ENCODE measurements at places on chromosomes 6 and 20.

- DNase-seq = no peak
Measured at GRCh38 chr6:51411496-51412125, 592.9 kb downstream of the TFAP2B start.

DNA sequence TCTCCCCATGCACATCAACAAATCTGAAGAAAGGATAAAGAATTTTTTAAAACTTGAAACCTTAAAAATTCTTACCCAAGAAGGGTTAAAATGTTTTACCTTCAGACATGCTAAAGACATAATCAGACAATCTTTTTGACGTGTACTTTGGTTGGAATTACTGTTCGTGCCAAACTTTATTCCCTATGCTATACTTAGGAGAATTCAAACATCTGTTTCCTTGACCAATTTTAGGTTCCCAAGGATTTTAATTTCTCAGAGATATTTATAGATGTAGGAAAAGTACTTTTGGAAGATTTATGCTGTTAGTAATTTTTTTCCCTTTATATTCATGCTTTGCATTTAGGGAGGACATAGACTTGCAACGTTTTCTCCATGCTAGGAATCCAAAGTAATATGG lies 108.4 kb downstream of the AFG1L start:
- no peak for DNase-seq

- DNase-seq = no peak
Measured at GRCh38 chr6:10418361-10418861, 3.5 kb upstream of the TFAP2A start.

DNA sequence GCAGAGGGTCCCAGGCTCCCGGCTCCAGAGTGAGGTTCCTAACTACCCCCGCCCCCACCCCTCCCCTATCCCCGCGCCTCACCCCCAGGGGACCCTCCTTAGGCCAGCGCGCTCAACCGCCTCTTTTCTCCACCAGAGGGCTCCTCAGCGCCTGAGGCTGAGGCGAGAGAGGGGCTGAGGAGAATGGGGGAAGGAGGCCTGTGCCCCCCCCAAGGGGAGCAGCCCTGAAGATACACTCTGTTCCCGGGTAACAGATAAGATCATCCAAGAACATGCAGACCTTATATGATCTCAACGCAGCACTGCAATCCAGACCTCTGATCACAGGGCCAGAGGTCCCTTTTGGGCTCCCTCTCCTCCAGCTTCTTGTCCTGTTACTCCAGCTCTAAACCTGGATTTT lies 43.3 kb upstream of the MRPS10 start:
- no peak for DNase-seq

DNA sequence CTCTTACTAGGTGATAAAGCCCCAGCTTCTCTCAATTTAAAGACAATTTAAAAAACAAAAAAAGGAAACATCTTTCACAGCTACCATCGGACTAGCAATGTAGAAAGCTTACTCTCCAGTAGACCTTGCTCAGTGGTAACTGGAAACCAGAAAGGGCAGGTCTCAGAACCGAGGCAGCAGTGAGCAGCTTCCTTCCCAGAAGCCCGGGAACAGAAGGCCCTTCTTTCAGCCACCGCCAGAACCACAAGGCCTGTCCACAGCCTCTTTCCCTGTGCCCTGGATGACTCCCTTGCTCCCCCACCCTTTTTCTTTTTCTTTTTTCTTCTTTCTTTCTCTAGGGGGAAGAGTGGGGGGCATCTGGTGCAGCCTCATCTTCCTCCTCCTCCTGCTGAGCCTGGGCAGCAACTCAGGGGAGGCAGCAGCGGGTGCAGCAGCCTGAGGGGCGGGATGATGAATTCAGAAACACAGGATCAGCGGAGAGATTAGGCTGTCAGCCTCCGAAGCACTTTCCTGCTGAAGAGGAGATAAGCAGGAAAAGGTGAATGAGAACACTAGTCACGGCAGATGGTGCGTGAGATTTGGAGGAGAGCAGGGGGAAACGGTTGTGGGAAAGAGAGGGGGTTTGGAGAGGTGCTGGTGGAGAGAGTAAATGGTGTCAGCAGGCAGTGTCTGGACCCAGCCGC lies 158.5 kb downstream of the ID4 start:
- DNase-seq = no peak

DNA sequence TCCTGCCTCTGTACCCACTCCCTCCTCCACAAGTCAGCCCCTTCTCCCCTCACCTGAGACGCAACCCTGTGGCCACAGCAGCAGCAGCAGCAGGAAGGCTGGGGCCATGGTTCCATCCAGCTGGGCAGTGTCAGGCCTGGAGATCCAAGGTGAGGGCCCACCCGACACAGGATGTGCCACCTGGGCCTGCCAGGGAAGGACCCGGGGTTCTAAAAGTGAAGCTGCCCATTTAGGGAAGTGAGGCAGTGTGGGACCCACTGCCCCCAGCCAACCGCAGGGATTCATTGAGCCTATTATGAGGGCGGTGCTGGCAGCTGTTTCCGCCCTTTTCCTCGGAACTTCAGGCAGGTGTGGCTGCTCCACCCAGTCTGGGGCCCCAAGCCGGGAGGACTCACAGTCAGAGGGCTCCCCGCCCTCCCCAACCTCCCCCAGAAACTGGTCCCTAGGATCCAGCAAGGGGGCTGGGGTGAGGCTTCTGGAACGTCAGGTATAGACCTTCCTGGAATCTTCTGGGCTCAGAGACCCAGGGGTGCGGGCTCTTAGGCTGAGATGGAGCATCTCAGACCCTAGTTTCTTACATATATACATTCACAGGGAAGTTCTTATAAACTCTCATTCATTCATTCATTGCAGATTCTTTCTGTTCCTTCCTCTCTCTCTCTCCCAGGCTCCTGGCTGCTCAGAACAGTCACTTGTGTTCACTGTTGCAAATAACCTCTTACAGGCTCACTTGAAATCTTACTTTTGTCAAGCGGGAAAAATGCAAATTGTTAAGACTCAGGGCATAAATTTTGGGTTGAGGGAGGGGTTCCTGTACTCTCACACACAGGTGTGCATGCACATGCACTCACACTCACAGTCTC lies at the start of gene TREML2:
Gene TREML2 (minus strand): TSS at position 249 of the 863 bp plus-strand sequence. CDS start 141 bp downstream, at position 108.
- no peak for DNase-seq

GRCh38 chr6:159966981-159967380 lies 1.9 kb upstream of the IGF2R start:
- DNase-seq = no peak

- no peak for DNase-seq
Measured at GRCh38 chr6:110629153-110629552, 152.7 kb upstream of the SLC22A16 start.

DNA sequence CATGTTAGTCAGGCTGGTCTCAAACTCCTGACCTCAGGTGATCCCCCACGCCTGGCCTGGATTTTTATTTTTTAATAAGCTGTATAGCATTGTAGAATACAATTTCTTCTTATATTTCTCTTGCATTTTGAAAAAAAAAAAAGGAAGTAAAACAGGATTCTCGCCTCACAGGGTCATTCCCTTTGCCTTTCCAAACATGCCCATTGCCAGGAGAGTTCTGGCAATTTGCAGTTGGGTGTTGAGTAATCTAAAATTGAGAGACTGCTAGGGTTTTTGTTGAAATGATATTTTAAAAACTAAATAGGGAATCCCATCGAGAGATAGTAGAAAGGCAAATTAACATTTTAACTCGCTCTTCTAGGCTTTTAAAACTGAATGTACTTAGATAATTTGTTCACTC lies 196.1 kb downstream of the JARID2 start:
- no peak for DNase-seq

DNA sequence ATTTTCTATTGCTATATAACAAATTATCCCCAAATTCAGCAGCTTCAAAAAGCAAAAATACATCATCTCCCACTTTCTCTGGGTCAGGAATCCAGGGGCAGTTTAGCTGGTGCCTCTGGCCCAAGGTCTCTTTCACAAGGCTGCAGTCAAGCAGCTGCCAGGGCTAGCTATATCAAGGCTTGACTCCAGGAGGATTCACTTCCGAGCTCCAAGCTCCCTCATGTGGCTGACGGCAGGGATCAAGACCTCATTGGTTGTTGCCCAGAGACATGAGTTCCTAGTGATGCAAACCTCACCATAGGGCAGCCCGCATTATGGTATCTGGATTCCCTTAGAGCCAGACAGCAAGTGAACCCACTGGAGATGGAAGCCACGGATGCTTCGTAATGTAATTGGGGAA lies 1.3 kb upstream of the VNN1 start:
- DNase-seq = no peak

DNA sequence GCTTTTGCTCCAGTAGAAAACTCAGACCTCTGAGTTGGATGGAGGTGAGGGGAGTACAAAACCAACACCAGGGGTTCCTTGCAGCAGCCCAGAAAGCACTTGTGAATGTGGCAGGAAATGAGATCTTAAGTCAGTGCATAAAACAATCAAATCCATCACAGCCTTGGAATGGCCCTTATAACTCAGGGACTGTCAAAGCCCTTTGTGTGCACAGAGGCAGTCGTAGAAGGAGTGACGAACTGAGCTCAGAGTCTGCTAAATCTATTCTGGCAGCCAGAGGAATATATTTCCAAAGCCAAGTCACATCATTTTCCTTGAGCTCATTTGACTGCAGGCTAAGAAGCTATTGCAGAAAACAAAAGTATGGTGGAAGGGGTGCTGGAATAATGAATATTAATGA lies 676.6 kb downstream of the DHX35 start:
- DNase-seq = no peak

DNA sequence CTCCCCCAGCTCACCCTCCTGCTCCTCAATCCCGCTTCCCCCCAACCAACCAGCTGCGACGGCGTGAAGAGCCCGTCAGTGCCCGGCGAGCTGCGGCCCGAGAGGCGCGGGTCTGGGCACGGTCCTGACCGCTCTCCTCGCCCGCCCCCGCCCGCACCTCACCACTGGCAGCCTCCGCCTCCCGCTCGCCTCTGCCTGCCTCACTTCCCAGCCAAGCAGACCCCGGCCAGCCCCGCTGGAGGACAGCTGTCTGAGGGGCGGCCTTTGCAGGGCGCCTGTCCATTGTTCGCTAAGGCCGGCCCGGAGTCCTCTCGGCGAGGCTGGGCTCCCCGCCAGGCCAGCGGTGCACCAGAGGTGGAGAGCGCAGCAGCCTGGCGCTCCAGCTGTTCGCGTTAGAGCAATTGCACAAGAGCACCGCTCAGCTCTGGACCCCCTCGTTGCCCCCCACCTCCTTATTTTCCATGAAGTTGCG lies 1.3 kb downstream of the SOBP start:
- DNase-seq = peak; percentile 36

DNA sequence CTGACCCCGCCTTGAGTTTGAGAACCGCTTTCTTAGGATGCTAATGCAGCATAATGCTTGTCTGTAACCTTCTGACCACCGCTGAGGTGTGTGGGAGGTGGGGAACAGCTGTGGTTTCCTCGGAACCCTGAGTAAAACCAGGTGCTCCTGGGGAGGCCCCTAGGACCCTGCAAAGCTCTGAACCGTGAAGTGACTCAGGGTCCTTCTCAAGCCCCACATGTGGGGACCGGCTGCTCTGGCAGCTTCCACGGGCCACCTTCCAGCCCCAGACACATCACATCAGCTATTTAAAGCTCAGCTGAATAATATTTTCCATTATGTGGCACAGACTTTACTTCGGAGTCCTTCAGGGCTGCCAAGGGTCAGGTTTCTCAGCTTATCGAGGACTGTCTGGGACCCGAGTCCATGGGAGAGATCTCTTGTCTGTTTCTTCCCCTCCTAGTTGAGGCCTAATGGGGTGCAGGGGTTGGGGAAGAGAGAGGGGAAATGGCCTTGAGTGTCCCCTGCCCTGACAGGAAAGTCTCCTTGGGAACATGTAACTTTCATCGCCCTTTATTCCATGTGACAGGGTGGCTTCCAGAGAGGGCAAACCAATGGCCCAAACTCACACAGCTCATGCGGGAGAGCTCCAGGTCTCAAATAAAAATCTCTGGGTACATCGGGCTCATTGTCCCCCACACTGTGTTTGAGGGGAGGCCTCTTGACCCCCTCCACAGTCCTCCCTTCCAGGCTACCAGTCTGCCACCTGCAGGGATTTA lies 186.1 kb upstream of the SLC24A3 start:
- DNase-seq = no peak

Data from posterior cingulate gyrus (tissue), 11 donors.